AG04449 (cell line): ENCODE measurements at places on chromosomes 7 and 10.

GRCh38 chr10:77245953-77246352 lies 391.7 kb downstream of the KCNMA1 start:
- DNase-seq, result no peak

DNA sequence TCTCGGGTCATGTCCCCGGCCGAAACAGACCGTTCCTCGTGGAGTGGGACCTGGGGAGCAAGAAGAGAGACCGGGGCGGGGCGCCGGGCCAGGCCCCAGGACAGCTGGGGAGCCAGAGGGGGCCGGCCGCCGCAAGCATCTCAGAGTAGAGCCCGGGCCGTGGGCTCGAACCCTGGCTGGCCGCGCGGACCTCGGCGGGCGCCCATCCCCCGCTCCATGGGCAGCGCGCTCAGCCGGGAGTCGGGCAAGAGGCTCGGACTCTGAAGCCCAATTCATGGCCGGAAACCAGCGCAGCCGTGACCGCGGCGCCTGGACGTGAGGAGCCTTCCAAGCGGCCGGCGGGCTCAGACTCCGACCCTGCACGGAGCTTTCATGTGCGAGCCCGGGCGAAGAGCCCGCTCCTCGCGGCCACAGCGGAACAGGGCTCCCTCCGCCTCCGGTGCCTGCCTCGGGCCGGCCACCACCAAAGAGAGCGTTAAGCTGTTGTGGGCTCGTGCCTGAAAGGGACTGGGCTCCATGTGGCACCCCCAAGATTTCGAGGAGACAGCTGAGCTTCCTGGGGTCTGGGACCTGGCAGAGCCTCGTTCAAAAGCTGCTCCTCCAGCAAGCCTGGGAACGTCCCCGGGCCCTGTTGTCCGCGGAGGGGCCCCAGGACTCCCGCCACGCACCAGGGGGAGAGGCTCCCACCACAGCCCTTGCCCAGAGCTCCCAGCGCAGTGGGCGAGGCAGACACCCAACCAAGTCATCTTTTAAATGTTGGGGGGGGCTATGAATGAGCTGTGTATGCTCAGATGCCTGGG lies 757 bp upstream of the GRID1 start:
- DNase-seq, result no peak

DNA sequence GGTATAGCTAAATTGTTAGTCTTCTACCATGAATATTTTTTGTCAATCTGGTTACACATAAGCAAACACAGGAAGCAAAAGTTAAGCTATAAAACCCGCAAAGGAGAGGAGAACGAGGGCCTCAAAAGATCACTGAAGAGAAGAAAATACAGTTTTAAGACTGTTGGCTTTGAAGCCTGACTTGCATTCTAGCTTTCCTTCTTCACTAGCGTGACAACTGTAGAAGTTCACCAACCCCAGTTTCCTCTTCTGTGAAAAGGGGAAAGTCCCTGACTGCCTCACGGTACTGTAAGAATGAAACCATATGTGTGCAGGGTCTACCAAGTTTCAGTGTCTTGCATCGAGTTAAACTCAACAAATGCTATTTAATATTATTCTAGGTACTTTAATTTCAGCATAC lies 7.5 kb upstream of the LRRN3 start:
- DNase-seq, result peak; percentile 69

- DNase-seq, result no peak
Observed at GRCh38 chr7:2715341-2716231, 27.6 kb downstream of the AMZ1 start.

- no peak for DNase-seq
Observed at GRCh38 chr7:129390314-129390713, 43.9 kb upstream of the STRIP2 start.

GRCh38 chr10:132368881-132369635 lies 27.9 kb upstream of the PWWP2B start:
- peak; percentile 68 for DNase-seq

DNA sequence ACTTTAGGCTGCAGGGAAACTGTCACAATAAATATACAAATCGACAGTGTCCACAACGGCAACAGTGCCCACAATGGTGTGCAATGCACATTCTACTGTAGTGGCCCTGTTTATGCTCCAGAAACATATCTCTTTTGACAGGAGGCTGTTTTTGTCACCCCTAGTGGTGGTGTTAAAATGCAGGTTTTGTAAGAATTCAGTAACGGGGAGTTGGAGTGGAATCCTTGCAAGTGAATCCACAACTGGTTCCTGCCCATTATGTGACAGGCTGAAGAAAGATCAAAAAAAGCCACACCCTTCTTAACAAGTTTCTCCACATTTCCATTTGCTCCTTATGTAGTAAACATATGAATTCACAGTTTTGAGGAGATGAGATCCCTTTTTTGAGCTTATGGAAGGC lies 58.5 kb downstream of the BEND7 start:
- no peak for DNase-seq

GRCh38 chr10:102264371-102264770 lies 19.0 kb downstream of the GBF1 start:
- no peak for DNase-seq

- DNase-seq, result no peak
Observed at GRCh38 chr7:21260939-21261338, 166.9 kb upstream of the SP4 start.

DNA sequence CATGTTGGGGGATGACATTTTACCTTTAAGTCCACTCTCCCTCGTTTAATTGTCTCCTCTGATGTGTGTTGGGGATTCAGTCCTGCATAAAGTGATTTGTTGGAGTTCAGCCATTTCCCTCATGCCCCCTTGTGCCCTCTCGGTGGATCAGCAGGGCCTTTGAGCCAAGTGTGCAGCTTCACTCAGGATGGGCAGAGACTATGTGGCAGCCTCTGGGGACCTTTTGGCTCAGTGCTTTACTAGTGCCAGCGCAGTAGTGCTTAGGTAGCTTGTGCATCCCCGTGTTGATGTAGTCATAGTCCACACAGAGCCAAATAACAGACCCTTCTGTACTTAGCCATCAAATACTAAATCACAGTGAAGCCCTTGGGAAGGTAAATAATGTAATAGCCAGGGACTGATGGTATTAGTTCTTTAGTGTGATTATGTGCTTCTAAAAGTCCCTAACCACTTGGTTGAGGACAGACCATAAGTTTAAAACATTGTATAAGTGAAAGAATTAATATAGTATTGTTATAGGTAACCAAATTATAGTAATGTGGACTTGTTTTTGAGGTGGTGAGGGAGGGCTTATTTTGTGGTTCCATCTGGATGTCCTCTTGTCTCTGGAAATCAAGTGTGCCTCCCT lies 11.4 kb downstream of the BUB3 start:
- DNase-seq, result no peak

DNA sequence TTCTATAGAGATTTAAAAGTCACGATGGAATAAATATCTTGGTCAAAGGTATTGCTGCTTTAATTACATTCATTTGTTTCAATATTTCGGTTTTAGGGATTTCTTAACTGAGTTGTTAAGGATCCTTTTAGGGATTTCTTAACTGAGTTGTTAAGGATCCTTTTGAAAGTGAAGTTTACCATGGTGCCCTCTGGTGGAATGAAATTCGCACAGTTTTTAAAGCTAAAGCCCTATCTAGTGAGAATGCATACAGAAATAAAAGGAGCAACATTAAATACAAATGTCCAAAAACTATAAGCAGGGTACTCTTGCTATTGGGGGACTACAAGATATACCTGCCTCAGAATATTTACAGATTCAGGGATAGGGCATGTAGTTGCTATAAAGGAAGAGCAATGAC lies 193.7 kb downstream of the RNLS start:
- no peak for DNase-seq

GRCh38 chr10:87589645-87590051 lies 70.0 kb upstream of the PAPSS2 start:
- peak; percentile 12 for DNase-seq

- no peak for DNase-seq
Observed at GRCh38 chr7:3112479-3113134, 68.9 kb upstream of the CARD11 start.

DNA sequence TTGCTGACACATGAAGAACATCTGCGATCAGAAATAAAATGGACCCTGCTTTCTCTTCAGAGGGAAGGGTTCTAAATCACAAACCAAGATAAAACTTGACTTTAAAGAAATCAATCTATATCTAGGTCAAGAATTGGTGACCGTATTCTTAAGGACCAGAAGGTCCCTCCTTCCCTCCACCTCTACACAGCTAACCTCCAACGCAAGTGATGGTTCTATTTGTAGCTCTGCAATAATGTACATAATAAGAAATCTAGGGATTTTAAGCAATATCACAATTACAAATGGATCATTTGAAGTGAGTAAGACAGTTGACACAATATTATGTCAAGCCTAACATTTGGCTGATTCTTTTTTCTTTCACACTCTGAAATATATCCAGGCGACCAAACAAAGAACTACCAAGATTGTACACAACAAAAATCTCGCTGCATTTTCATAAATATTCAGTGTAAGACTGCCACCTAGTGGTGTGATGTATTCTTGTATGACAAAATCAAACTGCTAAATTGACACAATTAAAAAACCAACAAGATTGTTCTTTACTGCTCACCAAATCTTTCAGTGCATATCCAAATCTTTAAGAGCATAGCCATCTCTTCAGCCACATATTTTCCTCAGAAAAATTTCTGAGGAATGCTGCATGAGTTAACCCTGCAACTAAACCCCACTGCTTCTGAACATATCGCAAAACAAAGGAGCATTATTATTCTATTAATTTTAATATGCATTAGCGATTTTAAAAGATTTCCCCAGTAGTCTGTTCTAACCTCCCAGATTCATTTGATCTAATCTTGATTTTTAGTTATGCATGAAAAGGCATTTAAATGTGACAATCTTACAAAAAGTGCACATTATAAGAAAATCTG lies 44.5 kb downstream of the ICA1 start:
- peak; percentile 19 for DNase-seq

DNA sequence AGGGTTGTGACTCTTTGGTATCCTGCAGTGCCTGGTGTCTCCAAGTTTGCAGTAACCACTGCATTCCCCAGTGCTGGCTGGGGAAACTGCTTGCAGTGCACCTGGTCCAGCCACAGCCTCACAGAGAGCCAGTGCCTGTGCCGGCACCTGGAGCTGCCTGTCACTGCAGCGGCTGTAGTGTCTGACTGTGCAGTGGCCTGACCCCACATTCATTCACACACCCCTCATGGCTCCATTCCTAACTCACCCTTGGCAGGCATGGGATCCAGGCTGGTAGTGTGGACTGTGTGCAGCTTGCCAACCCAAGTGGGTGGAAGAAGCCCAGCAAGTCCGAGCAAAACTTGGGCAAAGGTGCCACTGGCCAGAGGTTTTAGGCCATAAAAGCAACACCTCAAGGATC lies 3.7 kb upstream of the CYP3A43 start:
- no peak for DNase-seq

DNA sequence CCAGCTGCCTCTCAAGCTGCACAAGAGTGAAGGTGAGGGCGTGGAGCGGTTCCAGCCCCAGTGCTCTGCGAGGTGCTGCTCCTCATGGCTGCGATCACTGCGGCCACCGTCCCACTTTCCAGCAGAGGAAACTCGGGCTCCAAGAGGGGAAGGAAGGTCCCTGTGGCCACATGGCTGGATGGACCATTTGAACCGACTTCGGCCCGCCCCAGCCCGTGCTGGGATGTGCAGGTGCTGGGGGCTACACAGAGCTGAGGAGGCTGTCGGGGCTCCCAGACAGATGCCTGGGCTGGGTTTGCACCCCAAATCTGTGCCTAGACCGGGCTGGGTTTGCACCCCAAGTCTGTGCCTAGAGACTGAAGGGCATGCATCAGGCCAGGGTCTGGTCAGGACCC lies 186.6 kb downstream of the DNAJB6 start:
- no peak for DNase-seq

DNA sequence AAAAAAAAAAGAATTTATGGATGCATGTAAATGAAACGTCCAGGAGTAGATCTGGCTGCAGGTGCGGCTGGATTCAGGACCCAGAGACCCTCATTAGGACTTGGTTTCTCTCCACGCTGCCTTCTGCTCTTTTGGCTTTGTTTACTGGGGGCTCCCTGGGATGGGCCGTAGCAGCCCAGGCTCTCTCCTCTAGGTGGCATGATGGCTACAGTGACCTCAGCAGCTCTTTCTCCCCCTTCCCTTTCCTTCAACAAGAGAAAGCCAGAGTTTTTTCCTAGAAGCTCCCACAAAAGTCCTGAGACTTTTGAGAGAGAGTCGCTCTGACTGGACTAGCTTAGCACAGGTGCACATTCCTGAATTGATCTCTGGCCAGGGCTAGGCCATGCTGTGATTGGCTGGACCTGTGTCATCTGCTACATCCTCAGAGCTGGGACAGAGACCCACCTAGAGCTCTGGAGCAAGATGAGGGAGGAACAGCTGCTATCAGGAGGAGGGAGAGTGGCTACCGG lies 67.8 kb upstream of the PDCD4 start:
- no peak for DNase-seq

DNA sequence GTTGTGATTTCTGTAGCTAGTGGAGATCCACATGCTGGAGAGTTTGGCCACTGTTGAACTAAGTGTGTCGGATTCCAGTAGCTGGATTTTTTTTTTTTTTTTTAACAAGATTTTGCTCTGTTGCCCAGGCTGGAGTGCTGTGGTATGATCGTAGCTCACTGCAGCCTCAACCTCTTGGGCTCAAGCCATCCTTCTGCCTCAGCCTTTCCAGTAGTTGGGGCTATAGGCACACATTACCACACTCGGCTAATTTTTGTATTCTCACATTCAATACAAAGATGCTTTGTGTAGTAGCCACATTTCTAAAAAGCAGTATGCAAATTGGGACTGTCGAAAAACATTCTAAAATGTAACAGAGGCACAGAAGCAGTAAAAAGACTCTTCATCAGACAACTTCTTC lies 63.5 kb downstream of the RABGEF1 start:
- no peak for DNase-seq

DNA sequence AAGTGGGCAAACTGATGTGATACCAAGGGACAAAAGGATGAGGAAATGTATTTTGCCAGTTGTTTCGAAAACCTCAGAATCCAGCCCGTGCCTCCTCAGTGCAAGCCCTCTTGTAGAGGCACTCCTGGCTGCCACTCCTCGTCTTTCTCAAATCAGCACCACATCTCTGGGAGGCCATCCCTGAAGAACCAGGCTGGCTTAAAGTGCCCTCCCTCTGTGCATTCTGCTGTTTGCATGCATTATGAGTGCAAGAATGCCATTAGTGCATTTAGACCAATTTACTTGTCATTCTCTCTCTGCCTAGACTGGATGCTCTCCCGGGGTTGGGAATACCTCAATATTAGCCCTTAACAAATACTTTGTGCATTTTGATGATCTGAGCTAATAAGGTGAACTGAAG lies 19.9 kb upstream of the FAM180A start:
- no peak for DNase-seq

DNA sequence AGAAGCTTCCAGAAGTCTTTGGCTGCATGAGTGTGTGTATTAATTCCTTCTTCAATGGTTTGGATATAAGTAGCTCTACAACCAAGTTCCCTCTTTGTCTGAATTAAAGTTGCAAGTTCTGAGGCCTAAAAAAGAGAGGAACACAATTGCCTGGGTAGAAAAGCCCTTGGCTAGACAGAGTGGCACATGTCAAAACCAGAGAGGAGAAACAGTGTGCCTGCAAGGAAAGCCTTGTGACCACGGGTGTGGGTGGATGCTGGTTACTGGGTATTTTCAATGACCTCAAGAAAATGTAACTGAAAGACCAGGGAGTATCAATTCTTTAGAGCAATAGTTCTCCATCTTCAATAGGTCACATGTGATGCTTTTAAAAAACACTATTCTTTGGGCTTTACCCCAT lies 148.3 kb downstream of the SVIL start:
- no peak for DNase-seq
